Smooth muscle cell of the pulmonary artery (primary cell): ENCODE measurements at places on chromosomes 7 and 10. TPM values are rescaled to one million over a fixed set of nuclear protein-coding genes. Genes with fewer than 3 reads are reported as not detected.

CREB5 gene
- 1.7 and 7.6 TPM in 2 replicates for total RNA-seq

DOCK4 gene
- 15.1 and 20.3 TPM in 2 replicates for total RNA-seq

LIPJ gene
- not detected in 2 replicates for total RNA-seq

AGMO gene
- total RNA-seq, result 0.10 and 5.5 TPM in 2 replicates

KCNH2 gene
- total RNA-seq, result 0.13 and 0.79 TPM in 2 replicates

SUN3 gene
- total RNA-seq, result not detected in 2 replicates

GPRIN2 gene
- total RNA-seq, result 0.07 TPM in 1 of 2 replicates, not detected in the other
